ENCODE measurements at places on chromosomes 3 and 15.

DNA sequence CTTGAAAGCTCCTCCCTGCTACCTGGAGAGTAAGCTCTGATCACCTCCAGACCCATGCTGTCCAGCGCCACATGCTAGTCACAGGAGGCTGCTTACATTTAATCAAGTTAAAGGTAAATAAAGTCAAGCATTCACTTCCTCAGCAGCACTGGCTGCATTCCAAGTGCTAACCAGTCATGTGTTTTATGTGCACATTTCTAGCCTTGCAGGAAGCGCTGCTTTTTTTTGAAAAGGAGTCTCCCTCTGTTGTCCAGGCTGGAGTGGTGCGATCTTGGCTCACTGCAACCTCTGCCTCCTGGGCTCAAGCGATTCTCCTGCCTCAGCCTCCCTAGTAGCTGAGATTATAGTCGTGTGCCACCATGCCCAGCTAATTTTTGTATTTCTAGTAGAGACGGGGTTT, 279.2 kb downstream of the GABRG3 start:
- DNase-seq, result peak; percentile 85

- DNase-seq, result no peak
Observed at GRCh38 chr3:46482632-46483350, 15.0 kb upstream of the RTP3 start.

DNA sequence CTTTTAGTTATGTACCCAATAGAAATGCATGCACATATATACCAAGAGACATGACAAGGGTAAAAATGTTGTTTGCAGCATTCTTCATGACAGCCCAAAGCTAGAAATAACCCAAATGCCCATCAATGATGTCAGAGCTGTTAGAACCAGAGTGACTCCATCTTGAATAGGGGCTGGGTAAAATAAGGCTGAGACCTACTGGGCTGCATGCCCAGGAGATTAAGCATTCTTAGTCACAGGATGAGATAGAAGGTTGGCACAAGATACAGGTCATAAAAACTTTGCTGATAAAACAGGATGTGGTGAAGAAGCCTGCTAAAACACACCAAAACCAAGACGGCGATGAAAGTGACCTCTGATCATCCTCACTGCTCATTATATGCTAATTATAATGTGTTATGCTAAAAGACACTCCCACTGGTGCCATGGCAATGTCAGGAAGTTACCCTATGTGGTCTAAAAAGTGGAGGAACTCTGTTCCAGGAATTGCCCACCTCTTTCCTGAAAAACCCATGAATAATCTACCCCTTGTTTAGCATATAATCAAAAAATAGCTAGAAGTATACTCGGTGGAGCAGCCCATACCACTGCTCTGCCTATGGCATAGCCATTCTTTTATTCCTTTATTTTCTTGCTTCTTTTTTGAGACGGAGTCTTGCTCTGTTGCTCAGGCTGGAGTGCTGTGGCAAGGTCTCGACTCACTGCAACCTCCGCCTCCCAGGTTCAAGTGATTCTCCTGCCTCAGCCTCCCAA, 32.9 kb downstream of the ZBTB11 start:
- no peak for DNase-seq

DNA sequence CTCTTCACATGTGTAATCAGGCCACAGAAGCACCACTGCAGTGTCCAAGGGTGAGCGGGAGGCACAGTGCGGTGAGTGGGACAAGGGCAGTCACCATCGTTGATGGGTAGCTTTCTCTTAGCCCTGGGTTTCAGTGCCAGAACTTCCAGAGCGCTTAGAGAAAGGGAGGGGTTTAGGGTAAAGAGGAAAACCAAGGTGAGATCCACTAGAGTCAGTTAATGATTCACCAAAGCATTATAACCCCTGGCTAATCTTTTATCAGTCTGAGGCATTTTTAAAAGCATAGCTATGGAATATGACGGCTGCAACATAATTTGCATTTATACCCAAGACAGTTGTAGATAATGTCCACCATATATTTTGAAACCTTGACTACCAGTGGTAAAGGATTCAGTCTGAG, 94.8 kb downstream of the SHQ1 start:
- DNase-seq, result no peak

GRCh38 chr3:20747741-20748140, 561.7 kb upstream of the SGO1 start:
- no peak for DNase-seq

- no peak for DNase-seq
Observed at GRCh38 chr3:172591876-172592771, 68.9 kb upstream of the TNFSF10 start.

DNA sequence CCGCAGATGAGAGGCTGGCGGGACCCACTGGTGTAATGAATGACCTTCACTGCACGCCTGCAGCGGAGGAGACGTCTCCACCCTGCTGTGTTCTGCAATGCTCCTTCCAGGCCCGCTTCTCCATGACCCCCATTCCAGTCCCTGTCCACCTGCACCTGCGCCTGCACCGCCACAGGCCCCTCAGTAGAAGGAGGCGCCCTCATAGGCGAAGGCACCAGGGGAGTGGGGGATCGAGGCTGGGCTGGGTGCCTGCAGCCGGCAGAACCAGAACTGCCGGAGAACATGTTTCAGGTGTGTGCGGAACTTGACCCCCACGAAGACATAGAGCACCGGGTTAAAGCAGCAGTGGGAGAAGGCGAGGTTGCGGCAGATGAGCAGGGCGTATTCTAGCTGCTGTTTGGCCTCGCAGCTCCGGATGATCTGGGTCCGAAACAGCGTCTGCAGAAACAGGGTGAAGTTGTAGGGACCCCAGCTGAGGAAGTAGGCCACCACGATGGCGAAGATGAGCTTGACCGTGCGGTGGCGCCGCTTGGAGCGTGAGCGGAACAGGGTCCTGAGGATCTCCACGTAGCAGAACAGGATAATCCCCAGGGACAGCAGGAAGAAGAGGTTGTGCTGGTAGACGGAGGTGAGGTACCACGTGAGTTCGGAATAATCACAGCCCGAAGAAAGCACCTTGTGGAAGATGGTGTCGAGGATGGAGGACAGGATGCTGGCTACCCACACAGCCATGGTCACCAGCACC, 6.3 kb downstream of the XCR1 start:
- no peak for DNase-seq

Measured in T47D (cell line).